ENCODE measurements at places on chromosomes 1 and 21.

GRCh38 chr1:89681045-89681729 lies 48.3 kb downstream of the LRRC8C start:
- no peak for DNase-seq

GRCh38 chr1:234701737-234702341 lies 91.9 kb upstream of the IRF2BP2 start:
- no peak for DNase-seq

GRCh38 chr1:44031252-44032169 lies at the start of gene SLC6A9:
Gene SLC6A9, minus strand, starts transcription at chr1:44031462. Its CDS starts 7,185 bp downstream, at chr1:44024277.
- DNase-seq = no peak

DNA sequence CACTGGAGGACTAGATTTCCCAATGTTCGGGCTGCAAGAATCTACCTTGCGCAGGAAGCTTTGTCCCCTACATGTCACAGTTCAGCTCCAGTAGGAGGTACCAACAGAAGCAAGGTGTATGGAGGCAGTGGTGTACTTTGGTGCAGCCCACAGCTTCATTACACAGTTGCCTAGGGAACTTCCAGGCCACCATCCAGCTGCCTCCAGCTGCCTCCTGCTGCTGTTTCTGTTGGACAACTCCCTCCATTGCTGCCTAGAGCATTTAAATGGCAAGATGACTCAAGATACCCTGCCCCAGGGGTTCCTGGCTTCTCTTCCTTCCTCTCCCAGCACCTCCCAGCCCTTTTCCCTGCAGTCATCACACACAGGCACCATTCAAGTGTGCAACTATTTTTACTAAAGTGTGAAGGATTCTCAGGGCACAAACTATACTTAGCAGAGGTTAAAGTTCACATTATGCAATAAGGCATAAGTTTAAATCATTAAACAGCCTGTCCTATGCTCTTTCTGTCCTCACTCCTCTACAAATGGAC lies 39.0 kb upstream of the ATP1A1 start:
- DNase-seq = no peak

DNA sequence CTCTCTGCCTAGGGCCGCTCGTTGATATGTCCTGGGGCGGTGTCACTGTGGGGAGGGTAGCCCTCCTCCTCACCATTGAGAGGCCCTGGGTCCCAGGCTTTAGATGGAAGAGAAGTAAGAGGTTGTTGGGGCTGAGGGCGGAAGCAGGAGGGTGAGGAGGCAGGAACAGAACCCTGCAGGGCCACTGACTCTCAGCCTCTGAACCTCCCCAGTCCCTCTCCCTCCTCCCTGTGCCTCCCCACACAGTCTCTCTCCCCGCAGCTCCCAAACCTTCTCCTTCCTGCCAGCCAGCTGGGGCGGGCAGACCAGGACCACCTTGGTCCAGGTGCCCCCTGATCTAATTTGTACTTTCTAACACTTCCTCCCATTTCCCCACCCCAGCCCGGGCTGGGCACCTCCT lies 14.3 kb upstream of the FAM131C start:
- DNase-seq = no peak

Data from caudate nucleus (tissue), 63 donors.